ENCODE measurements at places on chromosomes 11 and 22.
A peak's percentile ranks its signal among the peaks of the same experiment; 100 is the strongest.

- DNase-seq: no peak
These were observed 60.2 kb upstream of the HMGXB4 start for GRCh38 chr22:35197071-35197470.

DNA sequence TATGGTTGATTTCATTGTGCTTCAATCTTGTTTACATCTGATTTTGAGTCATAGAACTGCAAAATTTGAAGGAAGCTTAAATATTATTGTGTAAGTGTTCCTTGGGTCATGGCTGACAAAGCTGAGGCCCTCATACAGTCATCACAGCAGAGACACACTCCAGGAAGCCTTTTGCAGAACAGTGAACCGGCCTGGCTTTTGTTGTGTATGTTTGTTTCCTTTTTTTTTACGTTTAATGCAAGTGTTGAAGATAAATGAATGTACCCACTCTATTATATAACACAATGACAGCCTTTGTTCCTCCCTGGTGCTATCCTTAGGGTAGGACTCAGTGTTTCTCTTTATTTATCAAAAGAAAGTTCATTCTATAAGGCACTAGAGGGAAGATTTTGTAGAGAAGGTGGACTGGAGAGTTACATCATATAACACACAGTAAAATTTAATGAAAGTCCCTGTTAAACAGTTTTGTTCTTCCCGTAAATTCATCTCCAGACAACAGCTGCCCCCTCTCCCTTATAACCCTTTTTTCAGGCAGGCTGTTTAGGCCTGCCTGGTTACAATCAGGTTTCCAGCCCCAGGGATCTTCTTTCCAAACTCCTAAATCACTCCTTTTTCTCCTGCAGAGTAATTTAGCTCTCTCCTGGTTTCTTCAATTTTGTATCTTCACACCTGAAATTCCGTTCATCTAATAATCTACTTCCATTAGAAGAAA is 34.3 kb upstream of the CSTF3 start:
- no peak for DNase-seq

- no peak for DNase-seq
These were observed 35.3 kb downstream of the LIF start for GRCh38 chr22:30211124-30211820.

DNA sequence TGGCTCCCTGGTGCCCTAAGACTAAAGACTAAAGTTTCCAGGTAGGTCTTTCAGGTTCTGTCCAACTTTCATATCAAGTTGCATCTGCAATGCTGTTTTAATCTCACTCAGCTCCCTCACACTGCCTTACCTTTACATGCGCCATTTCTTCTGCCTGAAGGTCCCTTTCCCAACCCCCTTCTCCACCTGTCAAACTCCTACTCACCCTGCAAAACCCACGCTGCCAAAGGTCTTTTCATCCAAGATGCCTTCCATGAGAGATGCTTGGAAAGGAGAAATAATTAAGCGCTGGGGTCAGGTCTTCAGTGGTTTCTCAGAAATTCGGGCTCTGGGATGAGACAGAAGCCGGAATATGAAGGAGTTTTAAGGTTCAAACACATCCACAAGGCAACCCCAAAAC is 95.1 kb downstream of the MN1 start:
- no peak for DNase-seq

DNA sequence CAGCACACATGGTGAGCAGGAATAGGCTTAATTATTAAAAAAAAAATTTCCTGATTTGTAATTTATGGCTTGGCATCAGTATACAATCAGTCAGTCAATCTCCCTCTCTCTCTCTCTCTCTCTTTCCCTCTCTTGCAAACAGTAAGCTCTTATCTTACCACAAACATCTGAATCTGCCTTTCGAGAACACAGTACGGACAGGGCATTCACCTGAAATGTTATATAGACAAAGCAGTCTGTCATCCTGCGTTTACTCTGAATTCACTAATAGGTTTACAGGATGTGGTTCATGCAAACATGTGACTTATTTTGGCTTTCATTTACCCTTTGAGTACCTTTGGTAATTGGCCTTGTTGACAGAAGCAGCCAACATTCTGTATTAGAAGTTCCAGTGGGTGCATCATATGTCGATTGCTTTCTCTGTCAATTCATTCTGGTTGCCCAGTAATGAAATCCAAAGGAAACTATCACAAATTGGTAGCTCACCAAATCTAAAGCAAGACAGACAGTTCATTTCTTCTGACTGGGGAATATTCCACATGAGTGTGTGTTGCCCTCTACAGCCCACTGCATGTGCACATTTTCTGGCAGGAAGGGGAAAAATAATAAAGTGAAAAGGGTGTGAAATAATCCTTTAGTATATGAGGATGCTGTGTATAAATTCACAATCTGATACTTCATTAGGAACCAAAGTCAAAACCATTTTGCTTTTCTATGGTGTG is 1058.2 kb downstream of the LRRC4C start:
- DNase-seq: no peak

- no peak for DNase-seq
These were observed 16.9 kb upstream of the KIRREL3 start for GRCh38 chr11:127017482-127017881.

DNA sequence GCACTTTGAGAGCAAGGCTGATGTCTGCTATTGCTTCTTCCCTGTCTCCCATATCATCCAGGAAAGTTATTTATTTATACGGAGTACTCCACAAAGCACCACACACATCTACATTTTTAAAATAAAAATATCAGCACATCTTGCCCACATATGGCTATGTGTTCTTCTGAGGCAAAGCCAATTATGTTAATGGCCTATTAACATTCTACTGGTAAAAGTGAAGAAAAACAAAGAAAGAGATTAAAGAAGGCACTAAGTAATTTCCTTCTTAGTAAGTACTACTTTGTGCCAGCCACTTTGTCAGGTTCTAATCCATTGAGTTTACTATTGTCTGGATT is 548.7 kb downstream of the OPCML start:
- no peak for DNase-seq

GRCh38 chr11:13966013-13966412 is 3.5 kb downstream of the SPON1 start:
- DNase-seq: no peak

DNA sequence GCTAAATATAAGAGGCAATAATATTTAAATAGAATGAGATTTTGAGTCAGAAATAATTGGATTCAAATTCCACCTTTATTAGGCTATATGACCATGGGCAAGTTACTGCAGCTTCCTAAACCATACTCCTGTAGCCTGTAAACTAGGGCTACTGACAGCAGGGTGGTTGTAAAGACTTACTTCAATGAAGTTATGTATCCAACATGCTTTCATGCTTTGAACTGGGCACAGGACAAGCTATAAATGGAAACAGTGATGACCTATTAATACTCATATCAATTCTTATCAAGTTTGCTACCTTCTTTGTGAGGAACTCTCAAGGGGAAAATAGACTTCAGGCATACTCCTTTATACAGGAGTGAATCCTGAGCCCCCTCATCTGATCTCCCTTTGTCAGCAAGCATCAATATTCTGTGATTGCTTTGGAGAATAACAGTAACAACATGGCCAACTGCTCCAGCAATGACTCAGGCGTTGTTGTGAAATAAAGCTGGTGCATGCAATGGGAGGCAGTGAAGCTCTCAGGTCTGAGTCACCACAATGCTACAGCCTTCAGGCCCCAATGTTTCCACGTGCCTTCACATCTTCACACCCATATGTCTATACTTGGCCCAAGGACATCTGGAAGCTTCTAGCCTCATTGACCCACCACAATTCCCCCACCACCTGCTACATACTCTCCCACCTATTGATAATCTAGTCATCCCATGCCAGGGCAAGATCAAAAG is 102.5 kb downstream of the KCNA4 start:
- no peak for DNase-seq

DNA sequence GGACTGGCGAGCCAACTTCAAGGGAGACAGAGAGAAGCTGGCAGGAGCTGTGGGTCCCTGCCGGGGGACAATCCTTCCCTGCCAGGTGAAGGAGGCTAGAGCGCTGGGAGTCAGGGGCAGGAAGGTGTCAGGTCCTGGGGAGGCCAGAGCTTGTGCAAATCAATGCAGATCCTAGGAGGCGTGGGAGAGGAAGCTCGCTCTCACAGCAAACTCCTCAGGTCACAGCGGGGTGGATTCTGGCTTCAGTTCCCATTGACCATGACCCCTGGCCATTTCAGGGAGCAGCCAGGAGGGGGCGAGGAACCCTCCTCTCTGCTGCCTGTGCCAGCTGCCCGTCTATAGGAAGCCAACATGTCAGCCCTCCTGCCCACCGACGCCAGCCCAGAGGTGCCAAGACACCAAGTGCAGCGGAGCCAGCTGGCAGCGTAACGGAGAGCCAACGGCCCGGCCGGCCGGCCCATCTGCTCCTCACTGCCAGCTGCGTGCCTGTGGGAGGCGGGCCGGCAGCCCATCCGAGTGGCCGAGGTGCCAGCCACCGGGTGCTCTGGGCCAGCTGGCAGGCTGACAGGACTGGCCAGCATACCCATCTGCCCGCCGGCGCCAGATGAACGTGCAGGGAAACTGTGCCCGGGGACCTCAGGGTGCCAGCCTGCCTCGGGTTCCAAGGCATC is 374.8 kb downstream of the MIAT start:
- no peak for DNase-seq

DNA sequence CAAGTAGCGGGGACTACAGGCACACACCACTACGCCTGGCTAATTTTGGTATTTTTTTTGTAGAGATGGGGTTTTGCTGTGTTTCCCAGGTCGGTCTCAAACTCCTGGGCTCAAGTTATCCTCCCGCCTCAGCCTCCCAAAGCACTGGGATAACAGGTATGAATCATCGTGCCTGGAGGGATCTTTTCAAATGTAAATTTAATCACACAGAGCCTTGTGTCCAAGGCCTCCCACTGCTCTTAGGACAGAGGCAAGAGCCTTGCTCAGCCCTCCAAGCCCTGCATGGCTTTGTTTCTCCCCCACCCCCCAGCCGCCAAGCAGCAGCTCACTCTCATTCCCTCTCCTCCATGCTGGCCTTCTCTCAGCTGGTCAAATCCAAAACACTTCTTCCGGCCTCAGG is 75.3 kb upstream of the CREB3L1 start:
- no peak for DNase-seq

DNA sequence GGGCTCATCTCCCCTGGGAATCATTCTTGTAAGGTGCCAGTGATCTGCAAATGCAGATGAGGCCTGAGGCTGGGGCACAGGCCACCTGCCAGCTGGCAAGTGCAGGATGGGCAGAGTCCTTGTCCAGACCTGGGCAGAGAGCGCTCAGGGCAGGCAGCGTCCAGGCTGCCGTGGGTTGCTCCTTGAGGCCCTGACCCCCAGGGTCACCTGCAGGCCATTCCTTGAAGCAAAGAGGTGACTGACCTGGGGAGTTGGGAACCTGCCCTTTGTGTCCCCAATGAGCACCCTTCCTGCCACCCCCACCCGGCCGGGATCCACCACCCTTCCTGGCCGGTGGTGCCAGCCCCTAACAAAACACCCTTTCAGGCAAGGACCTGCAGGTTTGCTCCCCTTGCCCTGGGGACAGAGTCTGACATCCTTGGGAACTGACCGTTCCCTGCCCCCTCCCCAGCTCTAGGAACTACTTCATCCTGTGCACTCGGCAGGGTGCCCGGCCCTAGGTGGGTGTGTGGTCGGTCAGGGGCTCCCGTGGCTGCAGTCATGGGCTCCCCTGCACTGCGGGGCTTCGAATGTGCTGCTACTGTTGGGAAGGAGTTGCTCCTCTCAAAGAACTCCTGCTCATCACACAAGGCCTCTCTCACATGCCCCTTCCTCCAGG is 28.3 kb downstream of the DUSP8 start:
- no peak for DNase-seq

GRCh38 chr11:69840371-69841169 is 21.4 kb upstream of the FGF3 start:
- DNase-seq: no peak

GRCh38 chr11:112540261-112540660 is 279.6 kb upstream of the PLET1 start:
- no peak for DNase-seq

DNA sequence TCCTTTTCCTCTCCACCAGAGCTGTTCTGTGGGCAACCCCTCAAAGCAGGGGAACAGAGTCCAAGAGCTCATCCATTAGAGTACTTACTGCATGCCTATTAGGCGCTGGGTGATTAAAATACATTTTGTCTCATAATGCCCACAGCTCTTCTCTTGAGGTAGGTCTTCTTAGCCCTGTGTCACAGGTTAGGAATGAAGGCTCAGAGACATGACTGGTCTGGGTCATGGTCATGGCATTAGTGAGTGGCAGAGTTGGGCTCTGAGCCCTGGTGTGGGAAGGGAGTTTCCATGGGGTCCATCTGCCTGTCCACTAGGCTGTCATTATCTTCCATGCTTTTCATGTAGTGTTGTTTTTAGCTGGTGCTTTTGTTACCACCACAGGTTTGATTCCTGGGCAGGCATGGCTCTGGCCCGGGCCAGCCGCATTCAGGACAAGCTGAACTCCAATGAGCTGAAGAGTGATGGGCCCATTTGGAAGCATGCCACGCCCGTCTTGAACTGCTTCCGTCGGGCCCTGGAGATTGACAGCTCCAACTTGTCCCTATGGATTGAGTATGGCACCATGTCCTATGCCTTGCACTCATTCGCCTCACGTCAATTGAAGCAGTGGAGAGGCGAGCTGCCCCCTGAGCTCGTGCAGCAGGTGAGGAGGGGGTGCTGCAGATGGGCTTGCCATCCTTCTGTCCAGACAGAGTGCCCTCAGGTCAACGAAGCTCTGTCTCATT is 76.1 kb downstream of the CABIN1 start:
- DNase-seq: no peak

DNA sequence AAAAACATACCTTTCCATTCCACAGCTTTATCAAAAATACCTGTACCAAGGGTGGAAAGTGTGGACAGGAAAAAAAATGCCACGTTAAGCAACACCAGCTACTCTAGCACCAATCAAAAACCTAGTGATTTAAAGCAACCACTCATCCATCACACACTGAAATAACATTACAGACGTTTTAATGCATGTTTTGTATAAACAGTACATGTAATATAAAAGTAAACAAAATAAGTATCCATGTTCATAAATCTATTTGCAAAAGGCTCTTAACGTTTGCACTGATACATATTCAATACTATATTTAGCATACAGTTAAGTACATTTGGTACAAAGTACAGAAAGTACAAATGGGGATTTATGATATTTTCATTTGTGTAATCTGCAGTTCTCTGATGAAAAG is 38.7 kb downstream of the CHKA start:
- no peak for DNase-seq

DNA sequence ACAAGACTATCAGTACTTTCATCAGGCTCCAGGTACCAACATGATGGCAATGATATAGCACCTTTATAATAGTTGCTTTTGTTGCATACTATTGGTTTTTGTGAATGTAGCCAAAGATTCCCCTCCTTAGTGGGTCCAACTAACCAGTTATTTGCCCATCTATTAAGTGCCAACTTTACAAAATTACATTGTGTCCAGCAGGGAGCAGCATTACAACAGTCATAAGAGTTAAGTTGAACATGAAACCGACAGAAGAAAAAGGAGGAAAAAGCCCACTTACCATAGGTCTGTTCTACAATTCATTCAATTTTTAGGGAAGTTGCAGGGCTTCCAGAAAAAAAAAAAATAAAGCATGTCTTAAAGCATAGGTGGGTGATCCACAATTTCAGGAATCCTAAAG is 21.6 kb downstream of the IMMP1L start:
- peak; percentile 30 for DNase-seq

GRCh38 chr11:93728792-93729128 is 12.5 kb downstream of the TAF1D start:
- no peak for DNase-seq

GRCh38 chr11:46122945-46123715 is 1.9 kb upstream of the PHF21A start:
- DNase-seq: no peak

Measured in SK-N-DZ (cell line).